ENCODE measurements at places on chromosomes 7 and 10.

DNA sequence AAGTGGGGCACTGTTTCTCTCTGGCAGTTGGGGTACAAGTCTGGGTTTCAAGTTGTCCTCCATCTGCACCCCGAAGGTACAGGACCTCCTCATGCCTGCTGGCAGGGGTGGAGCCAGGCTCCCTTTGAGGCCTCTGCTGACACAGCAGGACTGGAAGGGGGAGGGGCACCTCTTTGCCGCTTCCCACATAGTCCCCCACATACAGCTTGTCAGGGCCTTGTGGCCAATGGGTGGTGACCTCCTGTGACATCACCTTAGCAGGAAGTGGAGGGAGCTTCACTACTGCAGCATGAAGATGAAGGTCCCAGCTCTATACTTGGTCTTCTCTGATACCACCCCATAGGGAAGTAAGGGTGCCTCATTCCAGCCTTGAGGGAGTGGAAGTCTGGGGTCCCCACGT, 167.8 kb downstream of the RAMP3 start:
- H3K4me3 ChIP-seq: no peak overlapping the region
- no peaks in the 10 kb centered on the region for H3K27me3 ChIP-seq
- no peak overlapping the region for H3K27ac ChIP-seq

DNA sequence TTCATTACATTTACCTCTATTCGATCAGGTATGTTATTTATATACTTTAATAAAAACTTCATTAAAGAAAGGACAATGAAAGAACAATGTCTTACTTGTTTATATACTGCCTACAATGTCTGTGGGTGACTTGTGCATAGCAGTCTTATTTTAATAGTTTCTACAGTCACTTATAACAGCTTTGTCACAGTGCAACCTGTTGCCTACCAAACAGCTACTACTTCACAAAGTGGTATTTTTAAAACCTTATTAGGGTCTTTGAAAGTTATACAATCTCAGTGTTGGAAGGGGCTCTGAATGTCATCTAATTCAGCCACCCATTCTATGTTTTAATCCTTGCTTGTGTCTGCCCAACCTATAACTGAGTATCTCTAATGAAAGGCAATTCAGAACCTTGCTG, 19.0 kb downstream of the MTPN start:
- no peaks in the 10 kb centered on the region for H3K36me3 ChIP-seq
- no peaks in the 10 kb centered on the region for H3K4me1 ChIP-seq

- no peaks in the 10 kb centered on the region for H3K27me3 ChIP-seq
- no peak overlapping the region for H3K4me3 ChIP-seq
- H3K27ac ChIP-seq: peak overlapping the region; percentile 72
- H3K36me3 ChIP-seq: no peaks in the 10 kb centered on the region
- H3K4me1 ChIP-seq: peaks cover 25% of the 10 kb centered on the region
Observed at GRCh38 chr10:74821501-74821900, 4.9 kb upstream of the KAT6B start.

DNA sequence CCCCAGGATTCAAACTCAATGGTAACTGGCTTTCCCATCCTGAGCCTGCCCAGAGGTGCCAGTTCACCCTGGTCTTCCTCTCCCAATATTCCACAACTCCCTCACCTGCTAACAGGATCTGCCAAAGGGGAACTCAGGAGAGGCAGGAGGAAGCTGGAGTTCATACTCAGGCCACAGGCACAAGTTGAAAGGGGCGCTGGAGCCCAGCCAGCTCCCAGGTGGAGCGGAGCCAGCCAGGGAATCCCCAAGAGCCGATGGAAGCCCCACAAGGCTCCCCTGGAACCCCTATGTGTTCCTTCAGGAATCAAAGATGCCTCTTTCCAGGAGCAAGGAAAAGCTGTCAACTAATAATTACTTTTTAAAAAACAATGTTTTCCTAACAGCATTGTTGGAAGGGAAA, 63.5 kb downstream of the SH3PXD2A start:
- no peaks in the 10 kb centered on the region for H3K36me3 ChIP-seq
- H3K4me1 ChIP-seq: no peaks in the 10 kb centered on the region
- DNase-seq: no peak
- H3K27me3 ChIP-seq: no peaks in the 10 kb centered on the region

GRCh38 chr7:28992798-28993197, 34.7 kb upstream of the TRIL start:
- H3K36me3 ChIP-seq: no peaks in the 10 kb centered on the region
- H3K4me1 ChIP-seq: no peaks in the 10 kb centered on the region
- H3K27me3 ChIP-seq: no peaks in the 10 kb centered on the region
- DNase-seq: no peak

DNA sequence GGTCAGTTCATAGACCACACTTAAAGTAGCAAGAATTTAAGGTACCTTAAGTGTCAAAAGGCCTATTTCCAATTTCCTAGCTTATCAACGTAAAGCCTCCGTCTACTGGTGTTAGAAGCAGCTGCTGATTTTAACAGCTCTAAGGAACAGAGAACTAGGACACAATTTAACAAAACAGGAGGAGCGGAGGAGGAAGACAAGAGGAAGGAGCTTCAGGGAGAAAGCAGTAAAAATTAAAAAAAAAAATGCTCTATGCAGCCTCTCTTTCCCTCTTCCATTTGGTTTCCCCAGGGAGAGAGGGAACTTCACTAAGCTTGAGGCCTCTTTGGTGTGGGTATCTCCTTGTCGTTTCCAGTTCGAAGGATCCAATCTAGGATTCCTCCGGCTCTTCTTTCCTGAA, 22.7 kb downstream of the ARHGAP21 start:
- no peaks in the 10 kb centered on the region for H3K27me3 ChIP-seq
- H3K36me3 ChIP-seq: no peaks in the 10 kb centered on the region
- H3K4me1 ChIP-seq: no peaks in the 10 kb centered on the region
- no peak for DNase-seq
- no peak overlapping the region for H3K27ac ChIP-seq

DNA sequence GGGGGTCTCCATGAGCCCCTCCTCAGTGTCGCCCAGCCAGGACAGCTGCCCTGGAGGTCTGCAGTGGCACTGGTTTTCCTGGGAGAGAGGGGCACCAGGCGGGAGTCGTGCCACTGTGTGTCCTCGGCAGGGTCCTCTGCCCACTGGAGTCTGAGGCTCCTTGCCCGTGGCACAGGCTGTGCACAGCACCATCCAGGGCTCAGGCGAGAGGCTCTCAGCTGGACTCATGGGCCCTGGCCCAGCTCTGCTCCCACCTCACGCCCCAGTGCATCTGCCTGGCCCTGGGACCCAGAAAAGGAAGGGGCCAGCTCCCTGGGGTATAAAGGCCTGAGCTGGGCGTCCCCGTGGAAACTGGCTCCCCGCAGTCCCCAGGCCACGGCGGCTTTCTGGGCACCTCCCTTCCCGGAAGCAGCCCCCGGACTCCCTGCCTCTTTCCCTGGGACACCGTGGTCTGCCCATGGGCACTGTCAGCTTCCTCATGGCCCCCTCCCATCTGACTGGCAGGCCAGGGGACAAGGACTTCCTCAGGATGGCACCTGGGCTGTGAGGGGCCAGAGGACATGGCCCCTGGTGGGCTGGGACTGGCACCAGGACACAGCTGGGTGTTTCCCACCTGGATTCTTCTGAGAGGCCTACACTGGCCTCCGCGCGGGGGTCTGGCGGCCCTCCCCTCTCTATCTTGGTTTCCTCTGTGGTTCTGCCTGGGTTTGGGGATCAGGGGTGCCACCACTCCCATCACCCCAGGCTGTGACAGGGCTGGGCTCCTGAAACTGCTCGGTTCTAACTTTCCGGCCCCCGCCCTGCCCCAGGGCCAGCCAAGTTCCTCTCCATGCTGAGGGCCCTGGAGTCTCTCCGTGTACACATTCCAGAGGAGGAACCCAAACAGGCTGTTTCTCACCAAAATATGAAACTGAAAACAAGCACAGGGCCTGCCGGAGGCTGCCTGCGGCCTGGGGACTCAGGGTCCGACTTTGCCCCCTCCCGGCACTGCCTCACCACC, 5.5 kb downstream of the FOXL3 start:
- no peaks in the 10 kb centered on the region for H3K36me3 ChIP-seq
- H3K27me3 ChIP-seq: no peaks in the 10 kb centered on the region

- H3K27ac ChIP-seq: no peak overlapping the region
- no peak overlapping the region for H3K4me3 ChIP-seq
- H3K36me3 ChIP-seq: peaks cover 18% of the 10 kb centered on the region
- no peaks in the 10 kb centered on the region for H3K27me3 ChIP-seq
Observed at GRCh38 chr10:122132331-122132755, 138.8 kb upstream of the BTBD16 start.

DNA sequence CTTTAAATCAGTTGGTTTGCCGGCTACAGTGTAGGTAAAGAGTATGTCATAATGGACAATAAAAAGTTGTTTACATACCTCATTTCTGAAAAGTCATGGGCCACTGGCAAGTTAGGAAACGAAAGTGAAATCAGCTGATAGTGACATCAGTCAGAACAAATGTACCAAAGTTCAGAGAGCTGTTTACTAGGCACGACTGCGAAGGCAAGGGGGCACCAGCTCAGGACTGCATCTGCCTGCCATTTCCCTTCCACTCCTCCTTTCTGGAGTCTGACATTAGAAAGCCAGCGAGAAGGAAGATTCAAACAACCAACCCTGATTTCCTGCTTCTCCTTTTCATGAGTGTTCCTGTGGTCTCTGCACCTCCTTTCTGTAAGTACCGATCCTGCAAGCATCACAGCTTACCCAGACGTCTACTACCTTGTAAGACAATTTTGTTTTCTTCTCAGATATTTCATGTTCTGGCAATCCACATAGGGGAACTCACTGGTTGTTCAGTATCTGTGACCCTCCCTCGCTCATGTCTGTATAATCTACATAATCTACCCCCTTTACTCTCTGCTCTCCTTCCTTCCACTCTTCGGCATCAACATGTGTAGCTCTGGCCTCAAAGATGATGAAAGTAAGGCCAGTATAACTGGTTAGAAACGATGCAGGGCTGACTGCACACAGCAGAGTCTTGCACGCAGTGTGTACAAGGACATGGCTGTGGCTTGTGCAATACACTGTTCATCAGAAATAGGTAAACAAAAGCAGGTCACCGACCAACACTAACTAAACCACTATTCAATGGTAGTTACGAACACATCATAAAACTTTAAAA, at the start of gene TMEM140:
TSS of gene TMEM140 (plus strand) at position 174 of the 823 bp plus-strand sequence. CDS start 16,370 bp downstream, outside the sequence.
- DNase-seq: no peak
- H3K36me3 ChIP-seq: no peaks in the 10 kb centered on the region
- H3K27me3 ChIP-seq: no peaks in the 10 kb centered on the region
- peaks cover 24% of the 10 kb centered on the region for H3K4me1 ChIP-seq
- H3K27ac ChIP-seq: peak within 1 kb of the TSS; percentile 94

GRCh38 chr10:127386606-127387327, 162.3 kb upstream of the NPS start:
- no peak overlapping the region for H3K4me3 ChIP-seq
- H3K36me3 ChIP-seq: no peaks in the 10 kb centered on the region
- H3K4me1 ChIP-seq: peaks cover 14% of the 10 kb centered on the region
- H3K27ac ChIP-seq: peak overlapping the region; percentile 70
- no peak for DNase-seq
- no peaks in the 10 kb centered on the region for H3K27me3 ChIP-seq

DNA sequence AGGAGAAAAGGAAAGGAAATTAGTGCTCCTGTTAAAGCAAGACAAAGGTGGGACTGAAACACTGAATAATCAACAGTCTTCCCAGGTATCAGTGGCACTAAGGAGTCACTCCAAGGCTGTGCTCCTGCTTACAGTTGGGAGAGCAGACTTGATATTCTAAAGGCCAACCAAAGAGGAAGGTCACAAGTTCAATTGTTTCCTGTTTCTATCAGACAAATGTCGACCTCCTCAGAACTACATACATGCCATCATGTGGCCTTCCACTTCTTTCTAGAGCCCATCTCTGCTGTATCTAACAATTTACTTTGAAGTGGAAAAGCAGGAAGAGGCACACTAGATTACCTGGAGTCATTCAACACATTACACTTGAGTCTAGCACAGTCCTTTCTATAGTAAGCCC, 3.4 kb downstream of the ZNF239 start:
- DNase-seq: no peak
- no peaks in the 10 kb centered on the region for H3K4me1 ChIP-seq
- H3K4me3 ChIP-seq: no peak overlapping the region

- no peak overlapping the region for H3K27ac ChIP-seq
- H3K4me3 ChIP-seq: no peak overlapping the region
- peaks cover 10% of the 10 kb centered on the region for H3K36me3 ChIP-seq
- DNase-seq: no peak
Observed at GRCh38 chr7:107506674-107507339, 37.0 kb downstream of the GPR22 start.

DNA sequence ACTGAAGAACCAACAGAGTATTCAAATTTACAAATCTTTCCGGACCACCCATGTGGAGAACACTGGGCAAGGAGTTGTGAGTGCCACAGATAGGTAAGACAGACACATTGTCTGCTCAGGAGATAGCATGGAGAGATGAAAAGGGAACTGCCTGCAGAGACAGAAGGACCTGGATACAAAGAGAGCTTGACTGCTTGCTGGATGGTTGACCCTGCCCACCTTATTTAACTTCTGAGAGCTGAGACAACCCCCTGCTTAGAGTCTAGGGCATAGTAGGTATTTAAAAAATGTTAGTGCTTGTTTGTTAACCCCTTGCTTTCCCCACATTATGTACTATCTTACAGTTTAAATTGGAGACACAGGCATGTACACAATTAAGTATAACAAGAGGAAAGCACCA, 314.1 kb downstream of the THSD7A start:
- no peak overlapping the region for H3K4me3 ChIP-seq
- H3K27me3 ChIP-seq: no peaks in the 10 kb centered on the region
- no peaks in the 10 kb centered on the region for H3K4me1 ChIP-seq
- no peaks in the 10 kb centered on the region for H3K36me3 ChIP-seq

DNA sequence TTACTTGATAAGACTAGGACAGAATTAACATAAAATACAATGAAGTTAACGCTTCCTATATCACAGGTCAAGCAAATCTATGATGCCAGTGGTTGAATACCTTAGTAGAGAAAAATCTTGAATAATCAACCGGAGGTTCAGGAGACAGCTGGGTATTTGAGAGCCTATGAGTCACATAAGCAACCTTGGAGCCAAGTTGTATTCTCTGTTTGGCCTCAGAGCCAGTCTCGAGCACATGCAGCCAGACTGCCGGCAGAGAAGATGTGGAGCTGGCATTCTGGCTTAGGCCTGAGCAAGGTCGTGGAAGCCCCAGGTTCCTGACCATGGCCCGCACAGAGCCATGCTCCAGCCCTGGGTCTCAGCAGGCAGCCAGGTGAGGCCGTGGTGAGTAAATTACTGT, 90.3 kb downstream of the FAM204A start:
- no peaks in the 10 kb centered on the region for H3K4me1 ChIP-seq
- no peak overlapping the region for H3K27ac ChIP-seq
- H3K27me3 ChIP-seq: peaks cover under 1% of the 10 kb centered on the region

- no peaks in the 10 kb centered on the region for H3K36me3 ChIP-seq
- peaks cover 2% of the 10 kb centered on the region for H3K4me1 ChIP-seq
- no peak for DNase-seq
- peak overlapping the region; percentile 93 for H3K4me3 ChIP-seq
- H3K27me3 ChIP-seq: no peaks in the 10 kb centered on the region
Observed at GRCh38 chr10:75407713-75408508, 6.3 kb upstream of the ZNF503 start.

DNA sequence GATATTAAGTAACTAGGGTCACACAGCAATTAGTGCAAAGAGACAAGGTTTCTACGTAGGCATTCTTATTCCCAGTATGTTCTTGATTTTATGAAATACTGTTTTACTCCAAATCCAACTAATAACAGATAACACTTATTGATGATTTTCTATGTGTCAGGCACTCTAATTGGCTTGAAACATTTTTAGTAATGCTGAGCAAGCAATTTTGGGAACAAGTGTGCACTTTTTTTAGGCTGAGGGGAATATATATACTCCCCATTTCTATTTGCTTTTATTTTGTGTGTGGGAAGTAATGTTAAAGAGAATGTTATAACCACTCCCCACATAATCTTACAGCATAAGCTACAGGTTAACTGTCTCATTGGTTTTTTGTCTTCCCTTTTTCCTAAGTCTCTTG, 4.2 kb upstream of the SORCS1 start:
- H3K36me3 ChIP-seq: no peaks in the 10 kb centered on the region
- no peak overlapping the region for H3K27ac ChIP-seq
- DNase-seq: no peak
